Brain microvascular endothelial cell (primary cell): ENCODE measurements at places on chromosomes 4 and X.

GRCh38 chr4:2663275-2663674, 92.9 kb downstream of the TNIP2 start:
- DNase-seq: no peak

GRCh38 chrX:111465669-111466068, 45.8 kb upstream of the SERTM2 start:
- DNase-seq: no peak

GRCh38 chr4:163866728-163867315, 372.3 kb downstream of the TMA16 start:
- peak; percentile 20 for DNase-seq

- DNase-seq: peak; percentile 73
Measured at GRCh38 chr4:120071192-120071795, 4.6 kb upstream of the MAD2L1 start.

DNA sequence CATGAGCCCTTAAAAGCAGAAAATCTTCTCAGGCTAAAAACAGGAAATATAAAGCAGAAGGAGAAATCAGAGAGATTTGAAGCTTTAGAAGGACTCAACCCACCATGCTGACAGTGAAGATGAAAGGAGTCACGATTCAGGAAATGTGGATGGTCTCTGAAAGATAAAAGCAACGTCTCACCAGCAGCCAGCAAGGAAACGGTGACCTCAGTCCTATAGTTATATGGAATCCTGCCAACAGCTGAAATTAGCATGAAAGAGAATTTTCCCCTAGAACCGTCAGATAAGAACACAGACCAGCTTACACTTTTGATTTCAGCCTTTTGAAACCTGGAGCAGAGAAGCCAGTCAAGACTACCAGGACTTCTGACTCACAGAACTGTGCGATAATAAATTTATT, 715.7 kb upstream of the HTR2C start:
- no peak for DNase-seq

DNA sequence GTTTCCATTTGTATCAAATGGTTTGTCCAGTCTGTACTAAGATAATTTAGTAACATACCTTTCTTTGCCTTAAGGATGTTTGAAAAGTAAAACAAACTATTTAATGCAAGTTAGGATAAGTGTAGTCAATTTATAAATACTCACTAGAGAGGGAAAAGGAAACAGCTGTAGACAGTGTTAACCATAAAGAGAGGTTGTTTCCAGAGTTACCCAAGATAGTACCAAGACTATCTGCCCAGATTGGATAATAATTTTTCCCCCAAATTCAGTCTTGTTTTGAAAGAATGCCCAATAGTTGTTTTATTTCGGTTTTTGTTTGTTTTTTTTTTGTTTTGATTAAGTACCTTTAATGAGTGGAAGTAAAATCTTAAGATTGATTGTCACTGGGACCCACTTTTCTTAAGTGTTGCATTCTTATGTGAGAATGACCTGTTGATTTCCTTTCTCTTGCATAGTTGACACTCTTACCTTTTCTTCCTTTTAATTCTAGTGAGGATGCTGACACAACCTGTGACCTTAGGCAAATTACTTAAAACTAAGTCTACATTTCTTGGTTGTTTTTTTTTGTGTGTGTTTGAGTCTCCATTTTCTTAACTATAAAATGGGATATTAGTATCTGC, 12.8 kb downstream of the AFF1 start:
- no peak for DNase-seq

GRCh38 chr4:68732653-68733466, 62.4 kb upstream of the UGT2B15 start:
- no peak for DNase-seq

- DNase-seq: peak; percentile 24
Measured at GRCh38 chr4:126705266-126705665, 927.5 kb upstream of the INTU start.
